ENCODE measurements at places on chromosomes 1 and 21.

- no peak for DNase-seq
Observed at GRCh38 chr1:192147696-192148095, 10.6 kb upstream of the RGS18 start.

GRCh38 chr1:202788800-202789199, 19.4 kb downstream of the KDM5B start:
- no peak for DNase-seq

- DNase-seq: no peak
Observed at GRCh38 chr1:178262120-178262500, 168.2 kb downstream of the RASAL2 start.

- DNase-seq: no peak
Observed at GRCh38 chr1:173409613-173410012, 67.5 kb upstream of the PRDX6 start.

GRCh38 chr1:208203848-208204609, 40.2 kb downstream of the PLXNA2 start:
- no peak for DNase-seq

DNA sequence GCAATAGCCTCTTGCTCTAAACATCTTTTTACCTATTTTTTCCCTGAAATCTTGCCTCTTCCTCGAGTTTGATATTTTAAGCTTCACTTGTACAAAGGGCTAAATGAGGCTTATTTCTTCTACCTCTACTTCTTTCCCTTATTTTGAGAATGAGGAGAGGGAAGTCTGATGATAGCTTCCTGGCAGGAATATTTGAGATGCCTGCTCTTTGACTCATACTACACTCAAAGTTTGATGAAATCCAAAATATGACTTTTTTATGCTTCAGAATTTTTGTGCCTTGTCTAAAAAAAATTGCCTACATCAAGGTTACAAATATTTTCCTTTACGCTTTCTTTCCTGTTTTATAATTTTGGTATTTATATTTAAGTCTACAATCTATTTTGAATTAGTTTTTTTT, 624.4 kb upstream of the PLXNA2 start:
- DNase-seq: no peak

DNA sequence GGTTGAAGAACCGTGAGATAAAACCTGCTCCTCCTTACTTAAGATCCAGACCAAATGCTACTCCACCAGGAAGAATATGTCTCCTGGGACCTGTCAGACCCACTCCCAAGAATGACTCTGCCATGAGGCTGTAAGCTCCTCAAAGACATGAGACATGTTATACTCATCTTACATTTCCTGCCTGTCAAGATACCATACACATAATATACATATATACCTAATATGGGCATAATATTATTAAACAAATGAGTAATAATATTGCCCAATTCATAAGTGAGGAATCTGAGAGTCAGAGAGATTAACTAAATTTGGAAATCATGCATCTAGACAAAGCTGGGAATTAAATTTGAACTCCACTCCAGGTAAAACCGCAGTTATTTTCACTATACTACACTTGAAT, 634.9 kb downstream of the LMO4 start:
- DNase-seq: no peak

DNA sequence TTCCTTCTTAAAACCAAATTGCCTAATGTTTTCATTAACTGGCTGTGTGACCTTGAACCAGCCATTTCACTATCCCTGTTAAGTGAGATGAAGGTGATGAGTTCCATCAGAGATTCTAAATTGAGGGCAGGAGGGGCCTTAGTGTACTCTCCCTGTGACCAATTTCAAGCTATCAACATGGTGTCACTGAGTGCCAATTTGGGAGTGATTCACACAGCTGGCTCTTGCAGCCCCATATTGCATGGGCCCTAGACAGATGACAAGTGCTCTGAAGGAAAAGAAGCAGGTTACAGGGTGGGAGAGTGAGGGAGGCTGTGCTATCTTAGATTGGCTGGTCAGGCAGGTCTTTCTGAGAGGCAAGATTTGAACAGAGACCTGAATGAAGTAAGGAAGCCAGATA, 13.0 kb upstream of the TACSTD2 start:
- DNase-seq: no peak
